ENCODE measurements at places on chromosomes 1 and 21.

GRCh38 chr1:43439781-43440180 is 13.9 kb downstream of the HYI start:
- DNase-seq: no peak

DNA sequence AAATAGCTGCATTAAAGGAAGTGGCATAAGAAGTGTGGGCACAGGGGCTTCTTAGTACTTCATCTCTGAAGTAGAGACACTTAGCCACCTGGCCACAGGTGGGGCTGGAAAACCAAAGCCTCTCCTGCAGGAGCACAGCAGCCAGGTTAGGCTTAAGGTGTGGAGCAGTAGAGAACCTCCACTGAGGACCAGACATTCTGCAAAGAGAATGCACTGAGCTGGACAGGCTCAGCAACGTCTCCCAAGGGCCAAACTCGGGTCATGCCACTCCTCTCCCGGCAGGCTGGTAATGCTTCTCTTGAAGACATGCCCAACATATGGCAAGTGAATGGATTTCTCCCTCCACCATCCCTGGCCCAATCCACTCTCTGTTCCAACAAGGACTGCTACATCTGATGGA is 33.0 kb upstream of the LRRC38 start:
- DNase-seq: no peak

- no peak for DNase-seq
Observed at GRCh38 chr1:234771642-234772344, 161.8 kb upstream of the IRF2BP2 start.

GRCh38 chr1:1244192-1244811 is 2.2 kb downstream of the C1QTNF12 start:
- no peak for DNase-seq

DNA sequence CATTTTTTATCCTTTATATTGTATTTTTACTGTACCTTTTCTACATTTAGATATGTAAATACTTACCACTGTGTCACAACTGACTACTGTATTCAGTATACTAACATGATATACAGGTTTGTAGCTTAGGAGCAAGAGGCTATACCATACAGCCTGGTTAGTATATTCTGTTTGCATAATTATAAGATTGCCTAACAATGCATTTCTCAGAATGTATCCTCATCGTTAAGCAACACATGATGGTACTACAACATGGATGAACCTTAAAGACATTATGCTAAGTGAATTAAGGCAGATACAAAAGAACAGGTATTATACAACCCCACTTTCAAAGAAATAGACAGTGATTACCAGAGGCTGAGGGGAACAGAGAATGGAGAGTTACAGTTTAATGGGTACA is 62.7 kb downstream of the RUSC1 start:
- DNase-seq: no peak

DNA sequence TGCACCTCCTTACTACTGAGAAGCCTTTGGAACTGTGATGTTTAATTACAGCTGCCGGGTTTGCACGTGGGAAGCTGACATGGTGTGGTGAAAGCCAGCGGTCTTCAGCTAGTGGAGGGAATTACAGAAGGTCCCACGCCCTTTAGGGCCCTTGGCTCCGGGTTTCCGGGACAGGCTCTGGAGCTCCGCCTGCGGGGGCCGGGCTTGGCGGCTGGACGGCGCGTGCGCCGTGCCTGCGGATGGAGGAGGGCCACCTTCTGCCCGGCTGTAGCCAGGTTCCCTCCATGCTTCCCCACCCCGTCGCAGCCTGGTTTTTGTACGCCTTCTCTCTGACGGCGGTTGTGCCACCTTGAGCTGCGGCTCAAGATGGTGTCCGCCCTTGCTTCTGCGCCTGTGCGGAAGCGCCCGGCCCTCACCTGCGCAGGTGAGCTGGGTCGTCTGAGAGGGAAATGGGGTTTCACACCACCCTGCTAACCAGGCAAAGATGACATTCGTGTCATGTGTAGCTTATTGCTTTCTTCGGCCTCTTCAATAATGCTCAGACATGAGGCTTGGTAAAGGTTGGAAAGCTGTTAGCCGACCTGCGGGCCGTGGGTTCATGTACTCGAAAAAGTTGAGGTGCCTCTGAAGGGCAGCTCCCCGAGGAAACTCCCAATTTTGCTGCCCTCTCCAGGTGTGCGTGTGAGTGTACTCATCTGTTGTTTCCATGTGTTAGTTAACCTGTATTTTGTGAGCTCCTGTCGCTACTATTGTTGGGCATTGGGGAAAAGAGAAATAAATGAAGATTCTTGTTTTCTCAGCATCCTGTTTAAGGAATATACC is 36.6 kb upstream of the OPRD1 start:
- peak; percentile 82 for DNase-seq

- DNase-seq: no peak
Observed at GRCh38 chr1:47627016-47627415, 189.2 kb downstream of the FOXD2 start.

- DNase-seq: no peak
Observed at GRCh38 chr1:114310695-114311271, 157.1 kb upstream of the SYT6 start.

GRCh38 chr1:172827301-172827700 is 168.4 kb downstream of the FASLG start:
- DNase-seq: no peak

DNA sequence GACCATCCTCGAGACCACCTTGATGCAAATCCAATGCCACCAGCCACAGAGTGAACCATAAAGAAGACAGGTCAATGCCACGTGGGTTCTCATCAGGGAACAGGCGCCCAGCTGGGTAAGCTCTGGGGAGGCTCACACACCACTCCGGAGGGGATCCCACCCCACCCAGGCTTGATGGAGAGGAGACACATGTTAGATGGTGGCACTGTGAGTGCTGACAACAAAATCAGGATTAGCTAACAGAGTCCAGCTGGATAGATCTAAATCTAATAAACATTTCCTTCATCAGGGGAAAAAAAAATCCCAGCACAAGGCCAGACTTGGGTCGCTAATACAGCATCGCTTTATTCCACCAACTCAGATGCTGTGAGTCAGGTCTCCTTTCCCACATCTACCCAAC is 132.2 kb upstream of the TNR start:
- no peak for DNase-seq

- DNase-seq: no peak
Observed at GRCh38 chr1:192584866-192585265, 9.3 kb downstream of the RGS1 start.

- DNase-seq: no peak
Observed at GRCh38 chr1:101245246-101245927, 8.6 kb downstream of the S1PR1 start.

DNA sequence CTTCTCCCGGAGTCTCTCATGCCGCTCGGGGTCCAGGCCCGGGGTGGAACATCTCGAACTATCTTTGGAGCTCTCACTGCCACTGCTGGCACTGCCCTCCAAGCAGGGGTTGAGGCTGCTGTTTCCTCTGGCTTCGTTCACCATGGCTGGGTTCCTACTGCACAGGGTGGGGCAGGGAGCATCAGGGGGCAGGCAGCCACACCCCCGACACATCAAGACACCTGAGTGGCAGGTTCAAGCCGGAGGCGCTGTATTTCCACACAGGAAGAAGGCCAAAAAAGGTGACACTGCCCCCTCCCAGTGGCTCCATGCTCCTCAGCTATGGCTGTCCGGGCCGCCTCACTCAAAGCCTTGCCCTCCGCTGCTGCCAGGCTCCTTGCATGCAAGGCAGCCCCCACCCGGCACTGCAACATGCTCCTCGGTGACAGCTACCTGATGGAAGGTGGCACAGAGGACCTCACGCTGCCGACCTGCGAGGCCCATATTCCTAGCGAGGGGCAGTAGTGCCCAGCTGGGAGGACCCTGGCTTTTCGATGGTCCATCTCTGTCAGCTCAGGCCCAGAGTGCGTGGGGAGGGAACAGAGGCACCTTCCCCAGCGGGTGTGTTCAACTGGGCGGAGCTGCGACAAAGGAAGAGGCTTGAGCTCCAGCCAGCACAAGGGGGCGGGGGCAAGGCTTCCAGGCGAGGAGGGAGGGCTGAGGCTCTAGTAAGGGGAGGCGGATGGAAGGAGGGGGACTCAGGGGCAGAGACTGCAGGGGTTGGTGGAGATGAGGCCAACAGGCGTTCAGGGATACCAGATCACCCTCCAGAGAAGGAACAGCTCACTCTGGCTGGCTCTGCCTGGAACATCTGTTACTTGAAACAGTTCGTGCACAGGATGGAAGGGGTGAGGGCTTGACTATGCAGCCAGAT is 2.5 kb downstream of the MTHFR start:
- peak; percentile 84 for DNase-seq

GRCh38 chr1:111690306-111690617 is 48.9 kb downstream of the INKA2 start:
- DNase-seq: no peak

DNA sequence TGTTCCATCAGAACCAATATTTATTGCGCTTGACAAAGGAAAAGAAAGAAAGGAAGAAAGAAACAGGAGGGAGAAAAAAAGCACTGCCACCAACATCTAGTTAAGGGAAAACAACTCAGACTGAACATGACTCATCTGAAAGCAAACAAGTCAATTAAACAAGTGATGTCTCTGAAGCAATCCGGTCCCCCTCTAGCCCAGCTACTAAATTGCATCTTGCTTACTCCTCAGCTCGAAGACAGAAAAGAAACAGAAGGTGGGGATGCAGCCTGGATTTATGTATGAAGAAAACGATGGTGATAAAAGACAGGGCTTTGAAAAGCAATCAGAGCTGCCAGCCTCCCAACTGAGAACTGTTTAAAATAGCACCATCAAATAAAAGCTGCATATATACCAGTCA is 188.2 kb downstream of the OMA1 start:
- DNase-seq: no peak

DNA sequence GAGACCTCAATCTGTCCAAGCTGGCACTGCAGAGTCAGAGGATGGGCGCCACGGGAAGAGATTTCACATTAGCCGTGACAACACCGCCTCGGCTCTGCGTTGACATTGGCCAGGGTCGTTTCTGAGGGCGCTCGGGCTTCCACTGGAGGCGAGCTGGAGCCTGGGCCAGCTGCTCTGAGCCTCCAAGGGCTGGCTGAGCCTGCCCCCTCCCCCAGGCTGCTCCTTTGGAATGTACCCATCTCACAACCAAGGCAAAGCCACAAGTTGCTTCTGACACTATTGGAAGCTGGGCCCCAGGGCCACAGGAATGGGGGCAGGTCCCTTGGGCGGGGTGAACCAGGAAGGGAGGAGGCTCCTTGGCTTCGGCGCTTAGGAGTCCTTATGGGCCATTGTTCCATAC is 12.7 kb downstream of the GPR3 start:
- DNase-seq: no peak

- DNase-seq: no peak
Observed at GRCh38 chr21:41695513-41695912, 71.3 kb downstream of the RIPK4 start.

DNA sequence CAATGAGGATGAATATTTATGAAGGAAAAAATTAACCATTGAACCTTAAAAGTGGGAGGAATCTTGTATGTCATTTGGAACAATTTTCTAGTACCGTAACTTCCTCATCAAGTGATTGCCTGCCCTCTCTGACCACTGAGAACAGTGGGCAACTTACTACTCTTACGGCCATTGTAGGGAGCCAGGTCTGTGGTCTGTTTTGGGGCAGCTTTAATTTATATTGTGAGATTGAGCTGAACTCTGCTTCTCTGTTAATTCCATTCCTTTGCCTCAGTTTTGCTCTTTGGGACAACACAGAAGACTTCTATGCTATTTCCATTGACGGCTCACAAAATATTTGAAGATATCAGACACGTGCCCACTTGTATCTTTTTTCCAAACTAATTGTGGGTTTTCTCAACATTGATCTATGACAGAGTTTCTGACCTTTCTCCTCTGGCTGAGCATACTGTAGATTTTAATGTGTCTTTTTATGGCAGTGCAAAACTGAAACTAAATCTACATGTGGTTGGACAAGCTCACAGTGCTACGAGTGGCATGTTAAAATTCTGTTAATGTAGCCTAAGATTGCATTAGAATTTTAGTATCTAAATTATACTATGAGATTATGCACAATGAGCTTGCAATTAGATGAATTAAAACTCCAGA is 27.8 kb upstream of the ZNF281 start:
- DNase-seq: peak; percentile 18

GRCh38 chr1:111227434-111227833 is at the start of gene CHI3L2:
Gene CHI3L2, plus strand, starts transcription at chr1:111227713. Its CDS starts 17 bp downstream, at chr1:111227730.
- peak; percentile 12 for DNase-seq

- DNase-seq: no peak
Observed at GRCh38 chr1:59468828-59469428, 172.0 kb downstream of the FGGY start.

DNA sequence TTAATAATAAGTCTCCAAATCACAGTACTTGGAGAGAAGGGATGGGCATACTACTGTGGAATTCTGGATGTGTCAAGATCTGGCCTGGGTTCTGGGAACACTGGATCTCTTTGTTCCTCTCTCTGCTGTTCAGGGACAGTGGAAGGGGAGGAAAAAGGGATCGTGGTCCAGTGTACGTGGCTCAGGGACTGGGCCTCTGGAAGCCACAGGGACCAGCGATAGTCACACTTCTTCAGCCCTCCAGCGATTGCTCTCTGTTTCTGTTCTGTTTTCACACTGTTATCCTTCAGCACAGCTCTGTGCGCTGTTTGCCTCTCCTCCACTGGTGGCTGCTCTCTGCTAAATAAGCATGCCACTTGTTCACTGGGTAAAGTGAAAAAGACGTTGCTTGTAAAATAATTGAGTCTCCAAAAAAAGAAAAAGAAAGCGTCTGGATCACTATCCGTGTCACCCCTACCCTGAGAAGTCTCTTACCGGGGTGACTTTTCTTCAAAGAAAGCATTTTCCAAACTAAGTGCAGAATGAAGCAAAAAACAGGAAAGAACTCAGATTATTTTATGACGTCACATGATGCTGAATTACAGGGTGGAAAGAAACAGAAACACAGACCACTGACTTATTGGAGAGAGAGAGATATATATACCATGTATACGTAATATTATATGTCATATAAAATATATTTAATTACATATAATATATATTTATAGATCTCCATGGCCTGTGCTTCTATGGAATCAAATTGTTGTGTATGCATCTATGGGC is 279.4 kb downstream of the RGS7 start:
- no peak for DNase-seq

GRCh38 chr1:227417756-227418480 is 99.6 kb upstream of the CDC42BPA start:
- no peak for DNase-seq

- DNase-seq: no peak
Observed at GRCh38 chr1:162368451-162368850, 8.2 kb downstream of the SPATA46 start.

DNA sequence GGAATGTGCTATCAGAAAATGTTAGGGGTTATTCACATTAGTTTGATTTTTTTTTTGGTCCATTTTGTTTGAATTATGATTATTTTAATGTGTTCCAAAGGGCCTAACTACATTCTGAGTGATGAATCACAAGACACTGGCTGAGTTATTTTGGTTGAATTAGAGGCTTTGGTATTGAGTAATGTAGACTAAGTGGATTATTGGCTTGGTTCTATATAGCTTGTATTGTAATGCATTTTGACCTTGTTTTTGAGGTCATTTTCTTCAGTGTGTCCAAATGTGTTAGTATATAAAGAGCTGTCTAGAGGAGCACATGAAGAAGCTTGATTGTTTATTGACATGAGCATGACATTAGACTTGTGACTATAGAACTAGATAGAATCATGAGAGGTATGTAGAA is 3.4 kb downstream of the ZNF326 start:
- no peak for DNase-seq

Measured in CD4-positive, alpha-beta T cell treated with Interleukin-21 for 1 hour (primary cell).